ENCODE measurements at places on chromosomes 2 and 18. TPM values are rescaled to one million over a fixed set of nuclear protein-coding genes. Genes with fewer than 3 reads are reported as not detected.

DNA sequence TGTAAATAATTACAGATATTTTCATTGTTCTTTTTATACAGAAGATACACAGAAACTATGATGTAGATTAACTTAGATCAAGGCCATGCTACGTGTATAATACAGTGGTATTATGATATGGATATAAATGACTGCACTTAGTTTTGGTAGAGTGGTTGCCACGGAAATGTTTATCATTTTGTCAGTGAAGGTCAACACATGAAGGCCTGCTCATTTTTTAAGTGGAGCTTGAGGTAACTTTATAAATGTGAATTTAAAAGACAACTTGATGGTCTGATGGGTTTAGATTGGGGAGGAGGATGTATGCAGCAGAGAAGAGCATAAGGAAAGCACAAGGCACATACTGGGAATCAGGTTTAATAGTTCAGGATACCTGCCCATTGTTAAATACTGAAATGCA is 14.4 kb upstream of the BBS5 start:
- no peak for DNase-seq

GRCh38 chr2:127025359-127026166 is 81.4 kb downstream of the BIN1 start:
- DNase-seq: peak; percentile 40

DNA sequence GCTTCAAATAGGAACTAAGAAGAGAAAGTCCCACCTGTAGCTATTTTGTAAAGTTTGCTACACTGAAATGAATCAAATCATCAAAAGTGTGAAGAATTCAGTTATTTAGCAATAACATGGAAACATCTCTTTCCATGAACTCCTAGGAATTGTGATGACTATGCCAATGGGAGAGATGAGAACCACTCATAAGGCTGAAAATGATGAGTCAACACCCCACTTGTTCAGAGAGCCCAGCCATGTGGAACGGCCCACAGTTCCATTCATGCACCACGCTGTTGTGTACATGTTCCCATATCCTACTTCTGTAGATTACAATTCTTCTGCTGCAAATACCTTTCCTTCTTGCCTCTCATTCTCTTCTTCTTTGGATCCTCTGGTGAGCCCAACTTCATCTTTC is 645.5 kb upstream of the ID2 start:
- no peak for DNase-seq

GRCh38 chr2:61262699-61263098 is 100.7 kb downstream of the C2orf74 start:
- DNase-seq: no peak

ZNF892 gene
- 22.9 TPM for total RNA-seq

- DNase-seq: no peak
Observed at GRCh38 chr2:171706152-171706803, 19.0 kb downstream of the DYNC1I2 start.

G6PC2 gene
- total RNA-seq: not detected

- no peak for DNase-seq
Observed at GRCh38 chr18:74473976-74474640, 17.0 kb upstream of the DIPK1C start.

- DNase-seq: no peak
Observed at GRCh38 chr2:231545105-231545902, 15.1 kb upstream of the NMUR1 start.
